HT-29 (cell line): ENCODE measurements at places on chromosomes 13 and 19. TPM values are rescaled to one million over a fixed set of nuclear protein-coding genes. Genes with fewer than 3 reads are reported as not detected.

The CD33 gene
- total RNA-seq = not detected in 2 replicates

The PRODH2 gene
- not detected in 2 replicates for total RNA-seq

DNA sequence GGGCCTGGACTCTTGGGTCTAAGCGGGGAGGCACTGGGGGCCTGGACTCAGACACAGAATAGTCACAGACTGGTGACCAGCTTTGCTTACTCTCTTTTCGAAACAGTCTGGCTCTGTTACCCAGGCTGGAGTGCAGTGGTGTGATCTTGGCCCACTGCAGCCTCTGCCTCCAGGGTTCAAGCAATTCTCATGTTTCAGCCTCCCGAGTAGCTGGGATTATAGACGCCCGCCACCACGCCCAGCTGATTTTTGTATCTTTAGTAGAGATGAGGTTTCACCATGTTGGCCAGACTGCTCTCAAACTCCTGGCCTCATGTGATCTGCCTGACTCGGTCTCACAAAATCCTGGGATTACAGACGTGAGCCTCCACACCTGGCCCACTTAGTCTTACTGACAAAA lies 11.1 kb downstream of the MED25 start:
- DNase-seq = no peak

DNA sequence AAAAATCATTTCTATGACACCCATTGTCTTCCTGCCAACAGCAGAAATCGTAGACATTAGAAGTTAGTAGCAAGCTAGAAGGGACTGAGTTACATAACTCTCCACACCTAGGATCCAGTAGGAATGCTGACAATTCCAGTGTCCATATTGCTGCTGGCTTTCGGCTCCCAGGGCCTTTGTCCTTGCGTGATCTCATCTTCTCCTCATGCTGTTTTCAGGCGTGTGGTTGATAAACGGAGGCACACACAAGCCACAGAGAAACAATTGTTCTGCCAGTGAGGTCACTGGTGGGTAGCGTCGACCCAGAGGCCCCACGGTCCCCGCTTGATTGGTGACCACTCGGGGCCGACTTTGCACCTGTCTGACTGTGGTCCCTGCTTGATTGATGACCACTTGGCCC lies 31.6 kb upstream of the F7 start:
- DNase-seq = no peak

GRCh38 chr13:40992678-40993518 lies 26.2 kb downstream of the ELF1 start:
- DNase-seq = peak; percentile 72

- DNase-seq = no peak
These were observed 230.8 kb downstream of the DCT start for GRCh38 chr13:94248454-94249228.
